NCI-H1092 treated with DMSO at 0.1 percent for 48 hours (cell line): ENCODE measurements at places on chromosomes 13 and 19.

DNA sequence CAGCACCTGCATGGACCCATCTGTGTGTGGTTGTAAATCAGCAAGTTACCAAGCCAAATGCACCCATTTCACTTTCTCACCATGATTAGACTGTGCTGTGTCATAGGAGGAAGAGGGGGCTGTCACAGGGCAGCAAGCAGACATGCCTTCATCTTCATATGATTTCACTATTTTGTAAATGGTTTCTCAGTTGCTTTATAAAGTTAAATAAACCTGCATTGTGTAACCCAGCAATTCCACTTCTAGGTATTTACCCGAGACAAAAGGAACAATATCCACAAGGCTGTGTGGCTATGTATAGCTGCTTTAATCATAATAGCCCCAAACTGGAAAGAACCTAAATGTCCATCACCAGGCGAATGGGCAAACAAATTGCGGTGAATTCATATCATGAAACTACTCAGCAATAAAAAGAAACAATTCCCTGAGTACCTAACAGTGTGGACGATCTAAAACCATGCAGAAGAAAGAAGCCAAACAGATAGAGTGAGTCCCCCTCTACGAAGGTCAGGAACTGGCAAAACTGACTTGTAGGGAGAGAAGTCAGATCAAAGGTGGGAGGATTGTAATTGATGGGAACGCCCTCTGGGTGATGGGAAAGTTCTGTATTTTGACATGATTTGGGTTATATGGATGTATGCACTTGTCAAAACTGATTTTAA, 185.4 kb downstream of the COL4A1 start:
- no peak for DNase-seq

DNA sequence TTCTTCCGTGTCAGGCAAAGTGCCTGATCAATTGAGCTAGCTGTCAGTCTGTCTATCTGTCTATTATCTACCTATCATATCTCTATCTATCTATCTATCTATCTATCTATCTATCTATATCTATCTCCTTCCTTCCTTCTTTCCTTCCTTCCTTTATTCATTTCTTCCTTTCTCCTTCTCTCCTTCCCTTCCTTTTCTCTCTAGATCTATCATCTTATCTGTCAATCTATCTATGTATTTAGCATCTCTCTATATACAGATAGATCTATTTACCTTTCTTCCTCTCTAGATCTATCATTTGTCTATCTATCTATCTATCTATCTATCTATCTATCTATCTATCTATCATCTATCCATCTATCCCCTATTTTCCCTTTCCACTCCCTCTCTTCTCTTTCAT, 5.9 kb upstream of the ZNF536 start:
- DNase-seq: no peak

DNA sequence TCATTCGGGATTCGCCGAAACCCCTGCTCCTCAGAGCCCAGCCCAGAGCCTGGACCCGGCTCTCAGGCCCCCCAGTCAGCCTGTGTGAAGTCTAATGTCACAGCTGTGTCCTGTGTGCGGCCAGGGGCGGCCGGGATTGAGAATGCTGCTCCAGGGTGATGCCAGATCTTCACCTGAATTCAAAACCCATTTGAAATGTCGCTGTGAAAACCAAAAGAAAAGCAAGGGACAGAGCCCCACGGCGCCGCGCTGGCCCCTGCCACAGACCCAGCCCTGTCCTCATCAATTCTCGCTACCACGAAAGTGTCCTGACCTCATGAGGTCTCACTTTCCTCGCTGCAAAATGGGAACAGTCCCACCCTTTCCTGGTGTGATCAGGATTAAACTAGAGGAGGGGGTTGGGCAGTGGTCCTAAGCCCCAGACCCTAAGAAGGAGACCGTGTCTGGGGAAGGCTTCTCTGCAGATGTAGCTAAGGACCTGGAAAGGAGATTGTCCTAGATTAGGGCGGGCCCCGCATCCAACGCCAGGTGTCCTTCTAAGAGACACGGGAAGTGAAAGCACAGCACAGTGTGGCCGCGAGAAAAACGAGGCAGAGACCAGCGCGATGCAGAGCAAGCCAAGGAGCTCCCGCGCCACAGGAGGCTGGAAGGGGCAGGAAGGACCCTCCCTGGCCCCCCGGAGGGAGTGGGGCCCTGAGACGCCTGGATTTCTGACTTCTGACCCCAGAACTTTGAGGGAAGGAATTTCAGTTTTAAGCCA, 34.0 kb upstream of the SPACA7 start:
- DNase-seq: no peak

DNA sequence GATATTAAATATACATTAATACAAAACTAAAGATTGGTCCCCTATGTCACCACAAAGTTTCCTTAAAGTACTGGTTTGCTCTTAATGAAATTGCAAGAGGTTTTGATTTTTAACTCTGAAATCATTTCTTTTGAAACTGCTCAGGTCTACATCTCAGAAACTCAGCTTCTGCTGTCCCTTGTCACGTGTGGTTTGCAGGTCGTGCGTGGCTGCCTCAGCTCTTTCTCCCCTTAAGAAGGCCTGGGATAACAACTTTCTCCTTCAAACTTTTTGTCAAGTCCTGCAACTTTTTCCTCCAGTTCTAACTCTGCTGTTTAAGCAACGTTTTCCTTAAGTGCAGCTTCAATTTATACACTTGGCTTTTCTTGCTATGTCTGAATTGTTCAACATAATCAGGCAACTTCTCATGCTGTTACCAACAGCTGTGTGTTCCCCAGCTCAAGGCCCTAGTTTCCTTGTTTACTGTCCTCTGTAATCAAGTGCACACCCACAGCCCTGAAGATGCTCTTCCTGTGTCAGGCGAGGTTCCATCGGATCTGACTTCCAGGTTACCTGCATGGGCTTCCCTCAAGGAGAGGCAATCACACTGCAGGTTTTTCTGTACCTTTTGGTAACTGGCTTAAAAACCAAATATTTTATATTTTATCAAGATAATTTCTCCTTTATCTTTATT, 13.5 kb downstream of the C13orf46 start:
- DNase-seq: no peak

- no peak for DNase-seq
These were observed 15.0 kb upstream of the ALOX5AP start for GRCh38 chr13:30720172-30720869.

- no peak for DNase-seq
These were observed 93.4 kb downstream of the KCTD12 start for GRCh38 chr13:76792731-76793347.

GRCh38 chr19:10695401-10696398, 5.5 kb upstream of the QTRT1 start:
- peak; percentile 95 for DNase-seq

DNA sequence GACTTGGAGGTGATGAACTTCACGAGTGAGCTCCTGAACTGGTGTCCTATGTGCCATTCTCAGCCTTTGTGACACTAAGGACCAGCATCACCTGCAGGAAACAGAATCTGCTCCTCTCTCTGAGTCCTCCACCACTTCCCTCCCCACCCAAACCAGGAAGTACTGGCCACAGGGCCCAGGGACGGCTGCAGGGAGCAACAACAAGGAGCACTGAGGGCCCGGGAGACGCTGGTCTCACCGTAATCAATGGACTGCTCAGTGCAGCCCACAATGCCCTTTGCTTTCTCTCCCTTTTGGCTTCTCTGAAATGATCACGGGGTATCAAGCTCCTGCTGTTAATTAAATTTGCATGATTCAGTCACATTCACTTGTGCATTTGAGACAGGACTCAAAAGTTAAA, 18.6 kb downstream of the PEPD start:
- DNase-seq: no peak

- DNase-seq: no peak
These were observed 4.3 kb upstream of the PTGER1 start for GRCh38 chr19:14479309-14479974.

DNA sequence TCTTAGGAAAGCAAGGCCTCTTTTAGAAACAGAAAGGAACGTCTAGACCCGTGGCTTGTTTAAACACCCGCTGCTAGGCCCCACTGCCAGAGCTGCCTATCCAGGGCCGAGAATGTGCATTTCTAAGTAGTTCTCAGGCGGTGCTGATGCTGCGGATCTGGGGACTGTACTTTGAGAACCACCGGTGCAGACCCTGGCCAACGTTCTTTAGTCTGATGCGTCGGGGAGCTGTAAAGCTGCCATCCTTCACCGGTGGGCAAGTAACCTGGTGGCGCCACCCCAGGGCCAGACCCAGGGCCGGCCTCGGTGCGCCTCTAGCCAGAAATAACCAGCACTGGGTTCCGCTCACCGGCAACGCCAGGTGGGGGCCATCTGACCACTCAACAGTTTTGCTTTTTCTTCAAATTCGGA, 47.1 kb downstream of the TGDS start:
- DNase-seq: peak; percentile 95

- no peak for DNase-seq
These were observed 12.1 kb upstream of the TEX26 start for GRCh38 chr13:30920162-30920909.

DNA sequence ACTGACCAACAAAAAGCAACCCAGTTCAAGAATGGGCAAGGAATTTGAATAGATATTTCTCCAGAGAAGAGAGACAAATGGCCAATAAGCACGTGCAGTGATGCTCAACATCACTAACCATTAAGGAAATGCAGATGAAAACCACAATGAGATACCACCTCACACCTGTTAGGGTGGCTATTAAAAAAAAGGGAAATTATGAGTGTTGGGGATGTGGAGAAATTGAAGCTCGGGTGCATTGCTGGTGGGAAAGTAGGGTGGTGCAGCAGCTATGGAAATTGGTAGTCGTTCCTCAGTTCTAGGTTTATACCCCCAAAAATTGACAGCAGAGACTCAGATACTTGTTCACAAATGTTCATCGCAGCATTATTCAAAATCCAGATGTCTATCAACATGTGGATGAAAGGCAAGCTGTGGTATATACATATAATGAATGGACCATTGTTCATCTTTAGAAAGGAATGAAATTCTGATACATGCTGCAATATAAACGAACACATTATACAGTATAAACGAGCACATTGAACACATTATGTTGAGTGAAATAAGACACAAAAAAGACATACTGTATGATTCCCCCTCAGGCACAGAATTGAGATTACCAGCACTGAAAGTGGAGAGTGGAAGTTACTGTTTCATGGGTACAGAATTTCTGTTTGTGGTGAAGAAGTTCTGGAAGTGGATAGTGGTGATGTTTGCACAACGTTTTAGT, 927 bp downstream of the CHAMP1 start:
- peak; percentile 17 for DNase-seq

GRCh38 chr13:56424246-56424645, 716.5 kb upstream of the PRR20A start:
- DNase-seq: no peak

DNA sequence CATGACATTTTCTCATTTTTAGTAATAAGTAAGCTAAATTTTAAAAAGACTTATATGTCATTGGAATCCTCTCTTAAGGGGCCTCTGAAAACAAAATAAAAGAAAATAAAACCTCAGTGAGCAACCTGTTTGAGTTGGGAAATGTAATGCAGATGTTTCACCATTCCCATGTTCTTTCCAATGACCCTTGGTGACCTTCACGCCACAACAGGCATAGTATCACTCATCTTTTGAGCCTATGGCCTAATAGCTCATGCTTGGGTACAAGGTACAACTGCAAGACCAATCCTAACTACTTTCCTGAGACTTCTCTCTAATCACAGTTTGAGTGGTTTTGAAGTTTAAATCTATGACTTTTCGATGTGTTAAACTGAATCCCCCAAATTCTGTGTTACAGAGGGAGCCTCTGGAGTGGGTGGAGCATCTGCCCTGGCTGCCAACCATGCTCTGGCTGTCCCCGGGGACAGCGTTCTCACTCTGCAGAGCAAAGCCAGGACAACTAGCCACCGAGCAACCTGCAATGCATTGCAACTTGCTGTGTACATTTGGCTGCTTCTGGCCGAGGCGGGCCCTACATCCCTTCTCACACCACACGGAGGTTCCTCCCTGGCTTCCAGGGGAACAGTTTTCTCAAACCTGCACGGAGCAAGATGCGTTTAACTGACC, 307.9 kb upstream of the MAB21L1 start:
- DNase-seq: no peak
